Posterior cingulate gyrus (tissue), 11 donors: ENCODE measurements at places on chromosomes 4 and X.

GRCh38 chr4:5893591-5893990, 705 bp upstream of the CRMP1 start:
- no peak for DNase-seq

DNA sequence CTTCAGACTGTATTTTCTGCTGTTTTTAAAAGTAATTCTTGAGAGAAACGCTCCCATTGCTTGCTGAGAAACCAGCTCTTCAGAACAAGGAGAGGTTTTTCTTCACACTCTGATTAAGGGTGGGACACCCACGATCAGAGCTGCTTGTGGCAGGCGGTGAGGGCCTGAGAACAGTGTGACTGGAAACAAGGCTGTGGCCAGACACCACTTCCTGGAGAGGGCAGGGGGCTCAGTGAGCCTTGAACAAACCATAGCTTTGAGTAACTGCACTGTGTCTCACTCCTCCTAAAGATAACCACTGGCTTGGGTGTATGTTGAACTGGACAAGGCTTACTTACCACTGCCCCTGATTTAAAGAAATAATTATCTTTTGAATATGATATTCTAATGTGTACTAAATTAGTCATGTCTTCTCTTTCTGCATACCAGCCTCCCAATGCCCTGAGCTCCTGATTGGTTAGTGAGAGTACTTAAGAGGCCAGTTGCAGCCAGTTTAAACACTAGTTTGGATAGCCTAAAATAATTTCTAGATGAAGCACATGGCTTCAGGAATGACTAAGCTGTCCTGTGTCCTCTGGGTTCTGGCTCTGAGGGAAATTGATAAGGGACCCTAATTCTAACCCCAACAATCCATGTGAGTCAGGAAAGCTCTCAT, 3.7 kb upstream of the GPR82 start:
- DNase-seq: no peak

DNA sequence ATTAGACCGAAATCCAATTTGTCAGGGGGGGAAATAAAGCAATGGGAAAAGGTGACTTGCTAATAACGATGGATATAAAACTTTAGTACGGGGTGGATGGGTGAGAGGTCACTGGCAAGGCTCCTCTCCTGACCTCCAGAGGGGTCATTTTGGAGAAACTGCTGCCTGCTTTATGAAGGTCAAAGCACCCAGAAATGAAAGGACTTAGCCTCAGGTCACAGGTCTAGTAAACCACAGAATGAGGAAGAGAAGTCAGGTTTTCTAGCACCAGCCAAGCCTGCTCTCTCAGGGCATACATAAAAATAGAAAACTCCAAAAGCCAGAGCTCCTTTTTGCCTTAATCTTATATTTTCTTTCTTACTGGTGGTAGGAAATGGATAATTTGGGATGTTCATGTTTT, 134.2 kb downstream of the SHROOM3 start:
- no peak for DNase-seq

DNA sequence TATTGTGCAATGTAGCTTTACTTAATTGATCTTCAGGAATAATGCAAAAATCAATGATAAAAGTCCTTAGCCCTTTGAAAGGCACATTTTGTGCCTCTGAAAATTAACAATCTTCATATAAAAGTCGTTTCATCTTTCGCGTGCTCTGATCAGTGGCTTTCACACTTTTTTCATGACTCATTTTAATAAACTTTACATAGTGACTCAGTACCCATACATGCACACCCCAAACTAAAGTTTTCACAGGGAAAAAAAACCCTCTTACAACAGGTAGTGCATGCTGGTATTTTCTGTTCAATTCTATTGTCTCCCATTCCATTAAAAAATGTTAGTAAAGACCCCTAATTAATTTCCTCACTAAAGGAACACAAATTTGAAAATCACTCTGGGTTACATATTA, 21.5 kb downstream of the RWDD4 start:
- no peak for DNase-seq

GRCh38 chr4:40243386-40243948, 46.6 kb downstream of the RHOH start:
- DNase-seq: no peak

DNA sequence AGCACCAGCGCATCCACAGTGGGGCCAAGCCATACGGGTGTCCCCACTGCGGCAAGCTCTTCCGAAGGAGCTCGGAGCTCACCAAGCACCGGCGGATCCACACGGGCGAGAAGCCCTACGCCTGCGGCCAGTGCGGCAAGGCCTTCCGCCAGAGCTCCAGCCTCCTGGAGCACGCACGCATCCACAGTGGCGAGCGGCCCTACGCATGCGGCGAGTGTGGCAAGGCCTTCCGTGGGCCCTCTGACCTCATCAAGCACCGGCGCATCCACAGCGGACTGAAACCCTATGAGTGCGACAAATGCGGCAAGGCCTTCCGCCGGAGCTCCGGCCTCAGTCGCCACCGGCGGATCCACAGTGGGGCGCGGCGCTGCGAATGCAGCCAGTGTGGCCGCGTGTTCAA, 13.6 kb downstream of the ZNF275 start:
- DNase-seq: no peak
